Esophagus squamous epithelium (tissue), 5 donors: ENCODE measurements at places on chromosomes 7 and 10.

DNA sequence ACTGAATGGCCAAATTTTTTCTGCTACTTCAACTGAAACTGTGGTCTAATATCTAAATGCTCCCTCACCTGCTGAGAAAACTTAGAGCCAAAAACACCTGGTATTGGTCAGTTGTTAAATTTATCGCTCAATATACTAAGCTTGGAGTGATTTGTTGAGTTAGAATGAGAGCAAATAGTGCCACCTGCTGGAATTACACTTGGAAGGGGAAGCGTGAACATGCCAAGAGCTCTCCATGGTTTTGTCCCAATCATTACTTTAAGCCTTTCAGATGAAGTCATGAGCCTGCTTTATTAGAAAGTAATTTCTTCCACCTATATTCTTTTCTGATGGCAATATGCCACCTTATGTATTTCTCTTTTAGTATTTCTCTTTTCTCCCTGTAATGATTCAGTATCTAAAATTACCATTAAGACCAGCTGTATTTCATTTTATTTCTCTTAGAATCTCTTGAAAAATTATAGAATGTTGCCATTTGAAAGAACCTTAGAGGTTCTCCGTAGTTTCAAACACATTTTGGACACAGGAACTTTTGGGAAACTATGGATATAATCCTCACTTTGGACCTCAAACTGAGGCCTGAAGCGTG lies 447.8 kb upstream of the C7orf33 start:
- no peak for DNase-seq

GRCh38 chr7:103009466-103010185 lies 65.0 kb downstream of the FBXL13 start:
- DNase-seq, result no peak

DNA sequence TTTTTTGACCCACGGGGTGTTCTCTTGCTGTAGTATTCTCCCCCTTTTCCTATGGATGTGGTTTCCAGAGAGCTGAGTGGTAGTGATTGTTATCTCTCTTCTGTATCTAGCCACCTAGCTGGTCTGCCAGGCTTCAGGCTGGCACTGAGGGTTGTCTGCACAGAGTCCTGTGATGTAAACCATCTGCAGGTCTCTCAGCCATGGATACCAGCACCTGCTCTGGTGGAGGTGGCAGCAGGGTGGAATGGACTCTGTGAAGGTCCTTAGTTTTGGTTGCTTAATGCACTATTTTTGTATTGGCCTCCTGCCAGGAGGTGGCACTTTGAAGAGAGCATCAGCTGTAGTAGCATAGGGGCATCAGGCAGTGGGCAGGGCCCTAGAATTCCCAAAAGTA lies 851 bp downstream of the HYAL4 start:
- DNase-seq, result no peak

GRCh38 chr10:112793202-112793921 lies 156.7 kb upstream of the TCF7L2 start:
- no peak for DNase-seq

DNA sequence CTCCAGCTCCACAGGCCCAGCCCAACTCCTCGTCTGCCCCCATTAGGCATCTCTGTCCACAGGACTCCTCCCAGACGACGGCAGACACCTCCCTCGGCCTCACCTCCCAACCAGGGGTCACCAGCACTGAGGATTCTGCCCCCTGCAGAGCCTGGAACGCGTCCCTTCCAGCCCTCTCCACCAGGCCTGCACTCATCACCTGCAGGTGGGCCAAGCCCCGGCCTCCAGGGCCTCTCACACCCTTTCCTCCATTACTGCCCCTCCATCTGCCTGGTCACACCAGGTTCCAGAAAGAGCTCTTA lies 42.7 kb upstream of the PDGFA start:
- DNase-seq, result no peak

- DNase-seq, result no peak
Measured at GRCh38 chr7:74718336-74718735, 55.5 kb upstream of the NCF1 start.

DNA sequence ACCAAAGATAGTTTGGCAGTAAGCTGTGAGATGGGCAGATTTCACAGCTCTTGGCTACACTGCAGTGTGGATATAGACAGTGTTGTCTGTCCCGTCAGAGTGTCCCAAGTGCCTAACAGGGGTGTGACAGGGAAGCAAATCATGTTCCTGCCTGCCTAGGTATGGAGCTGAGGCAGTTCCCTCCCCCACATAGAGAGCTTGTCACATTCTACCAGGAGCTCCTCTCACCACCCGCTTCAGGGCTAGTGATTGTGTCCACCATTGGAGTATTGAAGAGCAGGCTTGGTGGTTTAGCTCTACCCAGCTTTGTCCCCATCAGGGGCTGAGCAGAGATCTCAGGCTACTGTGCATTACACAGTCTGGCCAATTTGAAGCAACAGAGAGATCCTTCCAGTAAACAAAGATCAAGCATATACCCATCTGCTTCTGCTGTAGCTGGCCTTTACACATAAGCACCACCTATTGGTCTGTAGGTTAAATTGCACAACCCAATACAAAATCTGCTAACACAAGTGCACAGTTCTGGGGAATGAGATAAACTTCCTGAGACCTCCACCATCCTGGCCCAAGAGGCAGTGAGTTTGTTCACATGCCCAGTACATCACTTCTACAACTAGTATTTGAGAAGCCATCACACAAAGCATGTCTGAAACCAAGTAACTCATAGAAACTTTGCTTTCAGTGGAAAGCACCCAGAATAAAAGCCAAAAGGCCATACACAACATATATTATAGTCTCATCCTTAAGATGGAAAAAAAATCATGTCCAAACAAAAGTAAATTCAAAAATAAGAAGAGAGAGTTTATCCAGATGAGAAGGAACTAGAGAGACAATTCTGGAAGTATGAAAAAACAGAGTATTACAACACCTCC lies 67.3 kb downstream of the GLCCI1 start:
- no peak for DNase-seq

DNA sequence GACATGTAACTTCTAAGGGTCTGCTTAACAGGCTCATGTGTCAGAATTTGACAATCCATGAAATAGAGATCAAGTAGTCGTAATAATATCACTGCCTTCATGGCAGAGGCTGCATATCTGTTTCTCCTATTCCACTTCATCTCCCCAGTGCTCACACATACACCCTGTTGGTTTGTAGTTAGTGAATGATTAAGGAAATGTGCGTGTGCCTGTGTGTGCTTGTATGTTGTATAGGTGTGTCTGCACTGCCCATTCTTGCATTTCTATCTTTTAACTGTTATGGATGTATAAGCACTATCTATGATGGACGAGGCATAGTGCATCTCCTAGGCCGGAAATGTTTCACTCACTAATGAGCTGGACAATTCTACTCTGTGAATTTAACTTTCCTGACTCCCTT lies 985.2 kb downstream of the LRMDA start:
- DNase-seq, result no peak
